ENCODE measurements at places on chromosomes 13 and 19.

- DNase-seq: no peak
Measured at GRCh38 chr13:47708386-47708785, 292.7 kb downstream of the SUCLA2 start.

GRCh38 chr13:76638181-76638580, 248.0 kb downstream of the KCTD12 start:
- no peak for DNase-seq

- DNase-seq: no peak
Measured at GRCh38 chr13:23778002-23778652, 111.1 kb downstream of the MIPEP start.

DNA sequence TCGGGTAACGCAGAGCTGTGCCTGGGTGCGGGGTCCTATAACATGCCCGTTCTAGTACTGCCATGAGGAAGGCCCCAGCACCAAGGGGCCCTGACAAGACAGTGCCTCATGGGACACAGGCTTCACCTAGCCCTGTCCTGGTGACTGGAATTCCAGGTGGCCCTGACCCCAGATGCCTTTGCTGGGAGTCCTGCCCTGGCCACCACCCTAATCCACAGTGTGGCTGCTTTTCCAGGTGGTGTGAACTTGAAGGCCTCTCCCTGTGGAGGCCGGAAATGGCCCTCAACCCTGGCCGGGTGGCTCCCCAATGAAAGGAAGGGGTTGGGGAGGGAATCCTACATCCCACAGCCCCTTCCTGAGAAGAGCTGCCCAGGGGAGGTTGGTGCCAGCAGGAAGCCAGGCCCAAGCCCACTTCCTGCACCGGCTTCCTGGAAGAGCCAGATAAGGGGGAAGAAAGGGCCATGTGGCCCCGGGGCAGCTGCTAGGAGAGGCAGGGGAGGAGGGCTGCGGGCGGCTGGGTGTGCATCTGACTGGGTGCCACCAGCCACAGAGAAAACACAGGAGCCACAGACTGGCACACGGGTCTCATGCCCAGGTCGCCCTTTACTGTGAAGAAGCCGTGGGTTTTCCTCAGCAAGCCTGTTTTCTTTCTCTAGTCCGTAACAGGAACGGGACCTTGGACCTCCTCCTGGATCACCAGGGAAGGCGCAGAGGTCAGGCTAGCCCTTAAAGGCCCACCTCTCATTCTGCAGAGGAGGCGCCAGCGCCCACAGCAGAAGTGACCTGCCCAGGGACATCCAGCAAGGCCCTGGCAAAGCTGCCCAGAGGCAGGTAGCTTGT, 4.7 kb downstream of the LSM4 start:
- DNase-seq: no peak

DNA sequence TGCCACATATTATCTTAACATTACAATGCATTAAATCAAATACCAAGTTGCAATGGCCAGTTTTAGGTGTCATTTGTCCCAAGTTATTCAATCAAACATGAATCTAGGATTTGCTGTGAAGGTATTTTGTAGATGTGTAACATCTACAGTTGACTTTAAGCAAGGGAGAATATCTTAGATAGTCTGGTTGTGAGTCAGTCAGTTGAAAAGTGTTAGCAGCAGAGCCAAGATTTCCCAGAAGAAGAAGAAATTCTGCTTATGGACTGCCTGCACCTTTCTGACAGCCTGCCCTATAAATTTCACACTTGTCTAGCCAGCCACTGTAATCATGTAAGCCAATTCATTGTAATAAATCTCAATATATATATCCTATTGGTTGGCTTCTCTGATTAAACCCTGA, 41.3 kb upstream of the INTS6 start:
- DNase-seq: no peak

GRCh38 chr13:20446405-20446804, 79.3 kb downstream of the CRYL1 start:
- DNase-seq: no peak

- no peak for DNase-seq
Measured at GRCh38 chr19:48400018-48400742, 6.7 kb downstream of the GRIN2D start.

DNA sequence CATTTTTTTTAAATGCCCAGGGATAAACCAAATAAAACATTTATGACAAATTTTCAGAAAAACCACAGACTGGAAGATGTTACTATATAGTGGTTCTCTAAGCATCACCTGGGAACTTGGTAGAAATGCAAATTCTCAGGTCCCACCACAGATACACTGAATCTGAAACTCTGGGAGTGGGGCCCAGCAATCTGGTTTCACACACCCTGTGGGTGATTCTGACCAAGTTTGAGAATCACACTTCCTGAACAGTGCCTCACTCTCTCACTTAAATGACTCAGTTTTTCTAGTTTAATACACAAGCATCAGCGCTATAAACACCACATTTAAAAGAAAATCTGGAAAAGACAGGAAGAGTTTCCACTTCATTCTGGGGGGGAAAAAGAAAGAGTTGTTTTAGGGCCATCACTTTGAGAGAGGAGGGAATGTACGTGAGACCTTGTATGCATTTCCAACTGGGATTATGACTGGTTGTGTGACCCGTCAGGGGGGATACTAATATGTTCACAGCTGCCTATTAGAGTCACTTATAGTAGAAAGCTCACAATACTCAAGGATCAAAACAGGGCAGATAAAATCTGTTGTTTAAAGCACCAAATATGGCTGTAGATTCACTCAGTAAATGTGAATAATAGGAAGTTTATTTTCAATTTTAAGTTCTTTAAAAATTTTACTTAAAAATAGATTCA, 567.7 kb downstream of the GPC6 start:
- DNase-seq: no peak

DNA sequence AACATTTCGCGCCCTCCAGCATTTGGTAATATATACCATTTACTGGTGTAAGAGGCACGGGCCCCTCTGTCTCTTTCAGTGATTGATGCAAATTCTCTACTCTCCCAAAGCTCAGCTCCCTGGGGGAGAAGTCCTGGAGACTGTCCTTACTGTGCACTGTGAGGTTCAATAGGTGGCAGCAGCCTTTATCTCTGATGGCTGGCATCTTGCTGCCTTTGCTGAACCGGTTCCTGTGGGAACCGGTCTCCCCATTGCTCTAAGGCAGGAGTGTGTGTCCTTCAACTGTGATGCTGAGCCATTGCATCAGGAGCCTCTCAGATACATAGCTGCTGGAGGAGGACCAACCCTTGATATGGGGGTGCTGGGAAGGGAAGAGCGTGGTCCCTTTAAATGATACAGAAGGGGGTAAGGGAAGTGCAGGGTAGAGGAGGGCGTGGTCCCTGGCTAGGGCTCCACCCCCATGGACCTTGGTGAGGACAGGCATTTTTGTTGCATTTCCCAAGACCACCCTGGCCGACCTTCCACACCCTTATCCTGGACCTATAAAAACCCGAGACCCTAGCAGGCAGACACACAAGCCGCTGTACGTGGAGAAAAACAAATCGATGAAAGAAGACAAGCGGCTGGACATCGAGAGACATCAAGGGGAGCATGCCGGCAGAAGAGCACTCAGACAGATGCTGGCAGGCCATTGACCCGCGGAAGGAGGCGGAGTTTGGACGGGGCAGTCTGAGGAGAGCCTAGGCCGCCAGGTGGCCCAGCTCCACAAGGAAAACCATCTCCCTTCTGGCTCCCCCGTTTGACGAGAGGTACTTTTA, 41.1 kb upstream of the GTF3A start:
- DNase-seq: no peak

DNA sequence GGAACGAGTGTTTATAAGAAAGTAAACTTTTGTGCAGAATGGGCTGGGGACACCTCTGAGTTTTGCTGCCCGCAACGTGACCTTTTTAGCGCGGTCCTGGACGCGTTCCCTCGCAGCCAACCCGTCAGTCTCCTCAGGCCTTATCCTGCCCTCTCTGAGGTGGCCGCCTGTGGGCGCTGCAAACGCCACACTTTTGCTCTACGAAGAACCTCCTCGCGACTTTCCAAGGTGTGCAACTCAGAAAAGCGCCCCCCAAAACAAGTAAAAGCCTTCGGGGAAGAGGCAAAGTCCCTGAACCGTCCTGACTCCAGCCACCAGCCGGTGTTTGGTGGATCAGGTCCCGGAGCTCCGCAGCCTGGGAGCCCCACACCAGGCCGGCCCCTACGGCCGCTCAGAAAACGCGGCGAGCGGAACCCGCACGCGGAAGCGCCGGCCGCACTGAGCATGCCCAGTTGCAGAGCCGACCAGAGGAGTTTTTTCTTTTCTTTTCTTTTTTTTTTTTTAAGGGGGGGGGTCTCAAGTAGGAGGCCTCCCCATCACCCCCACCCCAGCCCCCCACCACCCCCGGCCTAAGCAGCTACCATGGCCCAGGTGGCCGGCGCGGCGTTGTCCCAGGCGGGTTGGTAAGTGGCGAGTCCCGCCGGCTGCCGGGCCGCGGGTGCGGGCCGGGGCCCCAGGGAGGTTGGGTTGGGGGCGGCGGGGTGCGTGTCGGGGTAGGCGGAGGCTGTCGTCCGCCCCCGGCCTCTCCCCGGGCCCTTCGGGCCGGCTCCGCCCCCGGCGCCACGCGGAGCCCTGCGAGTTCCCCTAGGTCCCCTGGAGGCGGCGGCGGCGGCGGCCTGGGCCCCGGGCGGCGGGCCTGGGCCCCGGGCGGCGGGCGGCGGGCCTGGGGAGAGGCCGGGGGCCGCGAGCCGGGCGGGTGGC, at the start of gene TDRD3:
Gene TDRD3, plus strand, starts transcription at position 438 of the 921 bp plus-strand sequence. Its CDS starts 145 bp downstream, at position 583.
- peak; percentile 65 for DNase-seq

DNA sequence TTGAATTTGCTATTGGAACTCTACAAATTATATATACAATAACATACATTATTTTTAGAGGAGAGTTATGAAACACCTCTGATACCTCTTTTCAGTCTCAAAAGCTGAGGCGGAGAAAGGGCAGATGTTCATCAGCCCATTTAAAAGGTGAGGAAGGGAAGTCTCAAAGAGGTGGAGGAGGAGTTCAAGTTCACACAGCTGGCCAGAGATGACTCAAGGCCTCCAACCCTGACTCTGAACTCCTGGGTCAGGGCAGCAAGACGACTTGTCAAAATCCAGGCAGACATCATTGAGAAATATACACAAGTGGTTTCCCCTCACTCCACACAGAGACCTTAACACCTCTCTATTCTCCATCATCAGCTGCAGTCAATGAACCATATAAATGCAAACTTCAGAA, 2.1 kb downstream of the SIAH3 start:
- no peak for DNase-seq

DNA sequence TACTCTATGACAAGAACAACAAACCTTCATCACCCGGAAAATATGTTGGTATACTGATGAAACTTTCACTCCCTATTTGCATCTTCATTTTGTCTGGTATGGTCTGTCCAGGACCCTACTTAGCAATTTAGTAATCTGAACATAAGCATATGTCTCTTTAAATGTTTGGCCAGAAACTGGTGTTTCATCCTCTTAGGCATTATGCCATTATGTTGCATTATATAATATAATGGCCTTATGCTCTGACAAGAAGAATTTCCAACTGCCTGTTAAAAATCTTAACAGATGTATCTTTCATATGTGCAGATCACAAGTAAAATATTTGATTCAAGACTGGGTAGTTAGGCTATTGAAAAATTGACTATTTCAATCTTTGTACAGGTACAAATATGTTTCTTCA, 610.6 kb upstream of the PRR20A start:
- no peak for DNase-seq

- no peak for DNase-seq
Measured at GRCh38 chr13:102261809-102262208, 140.0 kb downstream of the FGF14 start.
